NCI-H2029 treated with DMSO at 0.1 percent for 48 hours (cell line): ENCODE measurements at places on chromosomes 3 and 15.

- peak; percentile 58 for DNase-seq
These were observed 74.6 kb downstream of the PRICKLE2 start for GRCh38 chr3:64150623-64151207.

DNA sequence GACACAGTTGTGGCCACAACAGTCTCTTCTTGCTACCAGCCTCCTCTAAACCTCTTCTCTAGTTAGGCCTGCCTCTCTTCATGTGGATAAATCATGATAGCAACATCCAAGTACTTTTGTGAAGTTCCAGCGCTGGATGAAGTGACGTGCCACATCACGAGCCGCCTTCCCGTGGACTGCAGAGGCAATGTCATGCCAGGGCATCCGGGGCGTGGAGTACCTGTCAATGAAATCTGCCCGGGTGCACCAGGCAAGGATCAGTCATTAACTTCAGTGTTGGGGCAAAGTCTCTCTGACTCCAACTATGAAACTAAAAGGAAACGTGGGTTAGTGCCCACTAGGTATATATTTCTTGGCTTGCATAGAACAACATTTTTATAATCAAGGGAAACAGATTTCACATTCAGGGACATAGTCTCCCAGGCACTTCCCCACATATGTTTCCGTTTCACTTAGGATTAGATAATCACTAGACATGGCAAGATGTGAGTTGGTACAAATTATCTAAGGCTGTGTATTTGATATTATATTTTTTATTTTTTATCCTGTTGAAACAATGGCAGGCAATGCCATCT, 133.6 kb downstream of the PLD1 start:
- DNase-seq: no peak

DNA sequence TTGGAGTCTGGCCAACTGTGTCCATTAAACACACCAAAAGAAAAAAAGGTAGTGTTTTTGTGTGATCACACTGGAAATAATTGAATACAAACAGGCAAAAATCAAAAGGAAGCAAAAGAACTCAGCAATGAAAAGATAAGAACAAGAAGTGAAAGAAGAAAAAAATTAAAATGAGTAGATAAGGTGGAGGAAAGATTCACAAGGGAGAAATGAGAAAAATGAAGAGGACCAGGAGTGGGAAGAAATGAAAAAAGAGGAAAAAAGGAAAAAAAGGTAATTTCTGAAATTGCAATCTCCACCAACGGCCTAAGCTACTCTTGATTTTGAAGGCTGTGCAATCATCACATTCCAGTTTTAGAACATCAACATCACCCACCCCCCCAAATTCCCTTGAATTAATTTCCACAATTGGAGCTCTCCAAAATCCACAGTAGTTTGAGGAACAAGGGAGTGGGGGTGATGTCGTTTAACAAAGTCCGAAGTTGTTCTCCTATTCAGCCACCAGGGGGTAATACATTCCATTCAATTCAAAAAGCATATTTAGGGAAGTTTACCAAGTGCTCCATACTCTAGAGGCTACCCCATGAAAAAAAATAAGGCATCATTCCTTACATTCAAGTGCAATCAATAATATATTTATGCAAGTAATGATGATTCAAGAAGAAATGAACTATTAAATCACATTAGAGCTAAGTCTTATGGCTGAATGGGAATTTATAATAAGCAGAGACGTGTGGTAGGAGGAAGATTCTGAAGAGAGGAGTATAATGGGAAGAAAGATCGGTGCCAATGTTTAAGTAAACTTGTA, 37.4 kb downstream of the ZNF860 start:
- peak; percentile 77 for DNase-seq

DNA sequence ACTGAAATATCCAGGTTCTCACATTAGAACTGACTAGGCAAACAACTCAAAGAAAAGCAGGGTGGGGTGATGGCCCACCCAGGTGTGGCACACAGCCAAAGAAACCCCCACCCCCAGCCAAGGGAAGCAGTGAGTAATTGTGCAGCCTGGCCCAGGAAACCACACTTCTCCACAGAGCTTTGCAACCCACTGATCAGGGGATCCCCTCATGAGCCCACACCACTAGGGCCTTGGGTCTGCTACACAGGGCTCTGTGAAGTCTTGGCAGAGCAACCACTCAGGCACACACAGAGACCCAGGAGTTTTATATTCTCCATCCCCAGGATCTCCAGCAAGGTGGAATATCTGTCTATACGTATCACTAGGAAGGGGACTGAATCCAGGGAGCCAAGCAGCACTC, 22.2 kb upstream of the TRIM42 start:
- DNase-seq: no peak

DNA sequence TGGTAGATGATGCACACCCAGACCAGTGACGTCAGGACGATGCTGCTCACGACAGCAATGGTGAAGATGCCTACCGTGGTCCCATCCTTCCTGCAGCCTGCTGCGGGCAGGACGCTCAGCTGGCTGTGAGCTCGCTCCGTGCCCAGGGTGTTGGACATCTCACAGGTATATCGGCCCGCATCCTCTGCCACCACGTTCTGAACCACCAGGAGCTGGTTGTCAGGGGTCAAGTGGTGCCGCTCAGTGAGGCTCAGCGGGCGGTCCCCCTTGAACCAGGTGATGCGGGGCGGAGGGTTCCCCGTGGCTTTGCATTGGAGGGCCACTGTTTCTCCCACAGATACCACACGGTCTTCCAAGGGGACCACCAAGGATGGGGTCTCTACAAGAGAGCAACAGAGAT, 117.8 kb downstream of the LRIG1 start:
- no peak for DNase-seq

DNA sequence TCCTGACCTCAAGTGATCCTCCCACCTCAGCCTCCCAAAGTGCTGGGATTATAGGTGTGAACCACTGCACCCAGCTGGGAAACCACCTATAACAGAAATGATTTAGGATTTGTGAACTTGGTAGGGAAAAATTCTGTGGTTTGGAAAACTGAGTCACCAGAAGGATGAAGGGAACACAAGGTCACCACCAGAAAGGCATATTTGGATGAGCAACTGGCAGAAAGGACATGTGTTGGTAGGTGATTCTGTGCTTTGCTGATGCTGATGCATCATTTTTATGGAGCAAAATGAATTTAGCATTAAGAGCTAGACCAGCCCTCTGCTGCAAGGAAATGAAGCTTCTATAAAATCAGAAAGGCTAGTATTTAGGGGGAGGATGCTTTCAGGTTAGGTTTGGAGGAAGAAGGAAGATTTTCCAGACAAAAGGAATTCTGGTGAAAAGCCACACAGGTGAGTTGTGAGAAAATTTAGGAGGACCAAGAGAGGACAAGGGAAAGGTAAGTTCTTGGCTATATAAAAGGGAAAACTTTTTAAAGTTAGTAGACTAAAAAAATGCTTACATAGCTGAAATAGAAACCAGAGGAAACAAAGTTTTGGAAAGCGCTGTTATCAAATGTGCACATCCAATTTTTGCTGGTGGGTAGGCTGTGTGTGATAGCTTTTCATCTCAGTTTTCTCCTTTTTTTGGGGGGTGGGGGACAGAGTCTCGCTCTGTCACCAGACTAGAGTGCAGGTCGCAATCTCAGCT, 3.6 kb downstream of the PXK start:
- no peak for DNase-seq
